Stimulated activated CD8-positive, alpha-beta memory T cell treated with anti-CD3 and anti-CD28 coated beads, Interleukin-15, amount 100 ng/mL, for 1 hour (primary cell): ENCODE measurements at places on chromosomes 5 and 9.

DNA sequence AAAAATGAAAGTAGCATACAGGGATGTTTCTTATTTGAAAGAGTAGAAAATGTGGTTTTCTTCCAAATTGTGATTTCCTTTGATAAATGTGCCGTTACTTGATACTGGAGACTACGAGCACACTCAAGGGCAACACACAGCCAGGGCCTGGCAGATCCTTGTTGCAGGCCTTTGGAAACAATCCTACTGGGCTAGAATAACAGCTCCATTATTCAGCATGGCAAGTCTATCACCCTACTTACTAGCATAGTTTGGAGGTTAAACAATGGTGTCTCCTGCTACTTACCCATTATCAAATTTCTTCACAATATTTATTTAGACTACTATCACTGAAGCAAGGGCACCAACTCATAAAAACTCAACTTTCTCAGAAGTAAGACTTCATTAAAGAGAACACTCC lies 140.8 kb upstream of the ZNF608 start:
- DNase-seq: no peak

DNA sequence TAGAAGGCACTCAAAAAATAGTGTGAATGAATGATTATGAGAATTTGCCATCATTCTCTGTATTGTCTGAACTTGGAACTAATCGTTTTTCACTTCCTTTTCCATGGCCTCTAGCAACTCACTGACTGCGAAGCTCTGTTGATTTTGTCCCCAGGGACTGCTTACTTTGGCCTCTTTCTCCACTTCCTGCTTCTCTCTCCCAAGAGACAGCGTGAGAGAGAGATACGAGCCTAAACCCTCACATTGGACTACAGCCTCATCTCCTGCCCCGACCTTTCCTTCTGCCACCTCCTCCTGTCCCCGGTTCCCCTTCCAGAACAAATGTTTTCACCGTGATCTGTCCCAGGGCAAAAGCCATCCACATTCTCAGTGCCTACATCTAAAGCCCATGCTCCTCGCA lies 300.8 kb upstream of the PANK3 start:
- no peak for DNase-seq

DNA sequence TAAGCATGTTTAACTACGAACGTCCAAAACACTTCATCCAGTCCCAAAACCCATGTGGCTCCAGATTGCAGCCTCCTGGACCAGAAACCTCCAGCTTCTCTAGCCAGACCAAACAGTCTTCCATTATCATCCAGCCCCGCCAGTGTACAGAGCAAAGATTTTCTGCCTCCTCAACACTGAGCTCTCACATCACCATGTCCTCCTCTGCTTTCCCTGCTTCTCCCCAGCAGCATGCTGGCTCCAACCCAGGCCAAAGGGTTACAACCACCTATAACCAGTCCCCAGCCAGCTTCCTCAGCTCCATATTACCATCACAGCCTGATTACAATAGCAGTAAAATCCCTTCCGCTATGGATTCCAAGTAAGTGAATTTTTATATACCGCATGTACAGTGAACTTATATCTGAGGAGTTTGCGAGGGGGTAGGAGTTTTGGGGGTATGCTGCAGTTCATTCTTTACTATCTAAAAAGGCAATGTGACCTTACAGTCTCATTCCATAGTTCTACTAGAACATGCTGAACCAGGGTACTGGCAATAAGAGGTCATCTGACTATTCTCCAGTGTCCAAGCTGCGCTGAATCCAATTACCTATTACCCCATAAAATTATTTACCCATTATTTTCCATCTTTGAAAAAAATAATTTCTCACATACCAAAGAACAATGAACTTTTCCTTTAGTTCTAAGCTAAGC lies 3.1 kb downstream of the MYOT start:
- no peak for DNase-seq

GRCh38 chr9:12993466-12993865 lies 218.6 kb downstream of the LURAP1L start:
- DNase-seq: no peak

- no peak for DNase-seq
Measured at GRCh38 chr5:72166070-72166979, 59.0 kb downstream of the MAP1B start.

- no peak for DNase-seq
Measured at GRCh38 chr5:35195472-35195852, 34.8 kb downstream of the PRLR start.
